NCI-H510A treated with DMSO at 0.1 percent for 48 hours (cell line): ENCODE measurements at places on chromosomes 2 and 18.

- no peak for DNase-seq
Observed at GRCh38 chr18:71902482-71902881, 641.7 kb downstream of the CBLN2 start.

- no peak for DNase-seq
Observed at GRCh38 chr2:130871843-130872740, 35.4 kb downstream of the ARHGEF4 start.

DNA sequence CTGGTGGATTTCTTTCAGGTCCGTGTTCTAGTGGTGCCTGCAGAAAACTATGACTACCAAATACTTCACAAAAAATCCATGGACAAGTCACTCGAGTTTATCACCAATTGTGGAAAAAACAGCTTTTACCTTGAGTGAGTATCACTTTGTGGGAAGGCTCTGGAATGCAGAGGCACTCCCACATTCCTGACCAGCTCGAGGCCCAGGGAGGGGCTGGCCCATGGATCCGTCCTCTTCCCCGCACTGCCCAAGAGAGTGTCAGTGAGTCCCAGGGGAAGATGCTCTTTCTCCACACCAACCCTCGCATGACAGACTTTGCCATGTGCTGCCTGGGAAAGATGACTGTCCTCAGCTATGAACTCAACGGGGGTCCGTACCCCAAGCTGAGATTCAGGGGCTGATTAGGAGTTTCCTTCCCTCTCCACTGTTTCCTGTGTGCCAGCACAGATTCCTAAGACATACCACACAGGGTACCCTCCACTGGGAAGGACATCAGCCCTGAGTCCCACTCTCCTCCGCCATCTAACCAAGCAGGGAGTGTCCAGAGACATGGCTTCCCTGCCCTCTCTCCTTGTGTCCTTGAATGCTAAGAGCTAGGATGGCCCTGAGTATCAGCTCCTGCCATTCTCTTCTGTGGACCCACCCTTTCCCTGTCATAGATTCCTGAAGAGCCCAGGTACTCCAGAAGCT, 155.9 kb downstream of the LAMA3 start:
- no peak for DNase-seq

GRCh38 chr2:54479424-54479823, 23.3 kb downstream of the SPTBN1 start:
- no peak for DNase-seq

GRCh38 chr2:129902731-129903585, 76.5 kb upstream of the RAB6C start:
- no peak for DNase-seq

GRCh38 chr2:39587641-39588040, 78.1 kb upstream of the TMEM178A start:
- DNase-seq = no peak

DNA sequence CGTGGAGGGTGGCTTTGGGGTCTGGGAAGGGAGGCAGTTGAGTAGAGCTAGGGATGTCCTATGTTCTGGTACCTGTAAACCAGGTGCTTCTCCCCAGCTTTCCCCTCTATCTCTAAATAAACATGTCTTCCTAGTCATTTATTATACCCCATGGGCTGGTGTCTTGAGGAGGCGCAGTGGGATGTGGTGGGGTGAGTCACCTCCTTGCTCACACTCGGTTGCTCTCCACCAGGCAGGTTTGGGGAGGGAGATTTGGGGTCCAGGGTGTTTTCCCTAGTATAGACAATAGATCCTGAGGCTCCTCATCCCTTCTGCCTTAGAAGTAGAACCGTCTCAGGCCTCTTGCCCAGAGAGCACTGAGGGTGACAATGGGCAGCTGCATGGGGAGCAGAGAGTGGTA, 5.1 kb downstream of the PSD4 start:
- no peak for DNase-seq

DNA sequence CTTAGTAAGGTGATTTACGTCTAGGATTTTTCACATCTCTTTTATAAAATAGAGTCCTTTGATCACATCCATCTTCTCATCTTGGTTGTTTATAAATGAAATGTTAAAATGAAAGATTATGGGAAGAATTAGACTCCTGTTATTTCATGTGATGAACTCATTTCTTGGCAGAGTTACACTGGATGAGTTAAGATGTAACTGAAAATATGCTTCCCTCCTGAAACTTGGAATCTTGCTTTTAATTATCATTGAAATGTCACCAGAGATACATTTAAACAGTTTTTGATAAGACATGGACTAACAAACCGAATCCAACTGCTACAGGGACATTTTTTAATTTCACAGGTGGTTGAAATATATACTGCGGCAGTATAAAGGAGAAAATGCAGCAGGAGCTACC, 274.0 kb downstream of the DLGAP1 start:
- no peak for DNase-seq

DNA sequence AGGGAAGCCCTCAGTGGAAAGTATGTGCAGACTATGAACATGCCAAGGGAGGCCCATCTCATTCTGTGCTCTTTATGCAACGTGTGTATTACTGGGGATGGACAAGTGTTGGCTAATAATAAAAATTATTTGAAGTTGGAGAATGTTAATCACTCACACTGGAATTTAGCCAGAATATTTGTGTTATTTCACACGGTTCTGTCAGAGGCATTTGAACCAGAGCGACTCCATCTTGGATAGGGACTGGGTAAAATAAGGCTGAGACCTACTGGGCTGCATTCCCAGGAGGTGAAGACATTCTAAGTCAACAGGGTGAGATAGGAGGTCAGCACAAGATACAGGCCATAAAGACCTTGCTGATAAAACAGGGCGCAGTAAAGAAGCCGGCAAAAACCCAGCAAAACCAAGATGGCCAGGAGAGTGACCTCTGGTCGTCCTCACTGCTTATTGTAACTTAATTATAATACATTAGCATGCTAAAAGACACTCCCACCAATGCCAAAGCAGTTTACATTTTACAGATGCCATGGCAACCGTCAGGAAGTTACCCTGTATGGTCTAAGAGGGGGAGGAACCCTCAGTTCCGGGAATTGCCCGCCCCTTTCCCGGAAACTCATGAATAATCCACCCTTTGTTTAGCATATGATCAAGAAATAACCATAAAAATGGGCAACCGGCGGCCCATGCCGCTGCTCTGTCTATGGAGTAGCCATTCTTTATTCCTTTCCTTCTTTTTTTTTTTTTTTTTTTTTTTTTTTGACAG, 2.6 kb upstream of the FZD5 start:
- no peak for DNase-seq

DNA sequence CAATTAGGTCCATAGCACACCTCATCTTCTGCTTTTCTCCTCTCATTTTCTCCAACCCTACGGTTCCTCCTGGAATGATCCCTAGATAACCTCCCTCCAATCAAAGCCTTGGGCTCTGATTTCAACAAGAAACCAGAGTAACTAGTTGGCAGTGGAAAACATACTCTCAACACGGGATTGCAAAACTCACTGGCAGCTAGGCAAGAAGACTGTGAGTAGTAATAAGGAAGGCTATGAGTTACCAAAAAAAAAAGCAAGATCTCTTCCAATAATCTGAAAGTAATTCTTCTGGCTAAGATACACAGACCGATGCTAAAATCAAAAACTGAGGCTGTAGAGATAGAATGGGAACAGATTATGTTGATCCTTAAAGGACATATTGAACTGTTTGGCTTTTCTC, 28.4 kb upstream of the CCDC102B start:
- DNase-seq = no peak

DNA sequence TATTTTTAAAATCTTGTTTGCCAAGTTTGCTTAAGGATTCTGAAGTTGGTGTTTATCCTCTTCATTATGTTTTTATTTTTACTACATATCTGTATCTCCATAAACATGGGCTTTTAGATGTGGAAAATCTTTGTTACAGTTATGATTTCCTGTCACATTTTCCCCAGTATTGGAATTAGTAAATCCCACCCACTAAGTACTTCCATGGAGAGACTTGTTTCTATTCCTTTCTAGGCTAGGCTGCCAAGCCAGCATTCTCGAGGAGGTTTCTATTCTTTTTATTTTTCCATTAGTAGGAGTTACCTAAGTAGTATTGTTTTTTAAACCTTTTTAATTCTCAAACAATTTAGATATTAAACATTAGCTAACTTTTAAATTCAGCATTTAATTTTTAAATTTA, 22.1 kb downstream of the PKP4 start:
- no peak for DNase-seq

DNA sequence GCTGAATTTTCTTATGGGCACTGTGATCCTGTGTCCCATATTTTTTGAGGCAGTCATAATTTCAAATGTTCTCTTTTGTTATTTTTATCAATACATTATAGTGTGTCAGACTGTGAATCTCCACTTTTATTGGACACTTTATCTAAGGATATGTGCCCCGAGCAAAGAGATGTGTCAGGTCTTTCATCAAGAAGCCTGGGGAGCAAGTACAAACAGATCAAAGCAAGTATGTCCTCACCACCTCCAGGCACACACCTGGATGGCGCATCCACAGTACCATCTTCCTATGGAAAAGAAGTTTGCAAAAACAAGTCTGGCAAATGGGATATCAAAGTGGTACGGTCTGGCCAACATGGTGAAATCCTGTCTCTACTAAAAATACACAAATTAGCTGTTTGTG, 81.0 kb upstream of the ZNF236 start:
- no peak for DNase-seq

DNA sequence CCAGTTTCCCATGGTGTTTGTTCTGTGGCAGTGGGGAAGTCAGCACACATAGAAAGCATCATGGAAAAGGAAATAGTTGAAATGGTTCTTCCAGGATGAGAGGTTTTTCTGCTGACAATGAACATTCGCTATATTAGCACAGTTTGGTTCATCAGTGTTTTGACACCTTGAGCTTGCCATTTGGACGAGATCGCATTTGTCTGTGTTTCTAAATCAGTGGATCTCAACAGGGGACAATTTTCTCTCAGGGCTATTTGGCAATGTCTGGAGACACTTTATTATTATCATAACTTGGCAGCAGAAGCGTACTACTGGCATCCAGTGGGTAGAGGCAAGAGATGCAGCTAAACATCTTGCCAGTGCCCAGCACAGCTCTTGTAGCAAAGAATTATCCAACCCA, 74.6 kb downstream of the CD8B2 start:
- no peak for DNase-seq

DNA sequence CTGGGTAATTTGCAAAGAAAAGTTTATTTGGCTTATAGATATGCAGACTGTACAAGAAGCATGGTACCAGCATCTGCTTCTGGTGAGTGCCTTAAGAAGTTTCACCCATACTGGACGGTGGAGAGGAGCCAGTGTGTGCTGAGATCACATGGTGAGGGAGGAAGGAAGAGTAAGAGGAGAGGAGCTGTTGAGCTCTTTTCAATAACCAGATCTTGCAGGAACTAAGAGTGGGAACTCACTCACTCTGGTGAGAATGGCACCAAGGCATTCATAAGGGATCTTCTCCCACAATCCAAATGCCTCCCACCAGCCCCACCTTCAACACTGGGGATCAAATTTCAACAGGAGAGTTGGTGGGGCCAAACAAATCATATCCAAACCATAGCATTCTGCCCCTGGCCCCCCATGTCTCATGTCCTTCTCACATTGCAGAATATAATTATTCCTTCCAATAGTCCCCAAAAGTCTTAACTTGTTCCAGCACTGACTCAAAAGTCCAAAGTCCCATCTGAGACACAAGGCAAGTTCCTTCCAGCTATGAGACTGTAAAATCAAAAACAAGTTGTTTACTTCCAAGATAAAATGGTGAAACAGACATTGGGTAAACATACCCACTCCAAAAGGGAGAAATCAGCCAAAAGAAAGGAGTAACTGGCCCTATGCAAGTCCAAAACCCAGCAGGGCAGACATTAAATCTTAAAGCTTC, 11.7 kb upstream of the TMEM37 start:
- no peak for DNase-seq

GRCh38 chr2:11483806-11484617, 18.1 kb upstream of the E2F6 start:
- peak; percentile 25 for DNase-seq

- DNase-seq = no peak
Observed at GRCh38 chr2:23385748-23386338, 864 bp downstream of the KLHL29 start.

- no peak for DNase-seq
Observed at GRCh38 chr18:12034241-12035100, 53.2 kb downstream of the IMPA2 start.

DNA sequence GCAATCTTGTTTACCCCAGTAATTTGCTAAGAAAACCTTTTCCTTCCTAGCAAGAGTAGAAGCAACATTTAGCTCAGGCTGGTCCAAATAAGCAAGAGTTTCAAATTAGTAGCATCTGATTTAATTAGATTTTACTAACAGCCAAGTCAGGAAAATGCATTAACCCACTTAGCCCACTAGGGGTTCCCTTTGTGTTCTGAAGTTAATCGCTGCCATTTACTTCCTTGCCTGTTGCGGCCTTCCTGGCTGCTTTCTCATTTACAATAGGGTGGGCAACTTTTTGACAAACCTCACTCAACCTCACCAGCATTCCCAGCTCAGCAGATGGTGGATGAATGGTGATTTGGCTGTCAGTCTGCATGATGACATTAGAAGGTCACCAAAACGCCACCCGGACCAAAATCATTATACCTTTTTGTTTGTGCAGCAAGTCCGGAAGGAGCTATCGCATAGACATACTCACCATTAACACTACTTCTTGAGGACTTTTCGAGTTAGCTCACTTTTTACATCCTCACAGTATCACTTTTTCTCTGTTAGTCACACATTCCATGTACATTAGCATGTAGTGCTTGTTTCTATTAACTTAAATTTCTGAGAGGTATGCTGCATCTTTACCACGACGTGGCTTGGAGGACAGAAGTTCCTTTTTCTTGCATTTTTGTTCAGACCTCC, 101.5 kb upstream of the SETBP1 start:
- no peak for DNase-seq

DNA sequence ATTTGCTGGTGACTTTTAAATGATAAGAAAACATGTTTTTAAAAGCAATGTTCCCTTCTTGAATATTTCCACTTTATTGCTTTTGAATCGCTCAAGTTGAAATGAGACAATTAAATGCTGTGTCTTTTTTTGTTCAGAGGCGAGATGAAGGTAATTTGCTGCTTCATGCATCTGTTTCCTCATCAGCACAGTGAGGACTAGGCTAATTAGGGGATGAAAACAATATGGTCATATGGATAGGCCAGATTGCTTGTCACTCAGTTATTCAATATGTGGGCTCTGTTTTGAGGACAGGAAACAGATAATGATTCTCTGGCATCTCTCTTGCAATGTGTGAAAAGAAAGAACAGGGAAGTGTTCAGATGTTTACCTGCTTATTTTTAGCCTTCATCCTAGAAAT, 61.0 kb downstream of the ERBB4 start:
- no peak for DNase-seq

DNA sequence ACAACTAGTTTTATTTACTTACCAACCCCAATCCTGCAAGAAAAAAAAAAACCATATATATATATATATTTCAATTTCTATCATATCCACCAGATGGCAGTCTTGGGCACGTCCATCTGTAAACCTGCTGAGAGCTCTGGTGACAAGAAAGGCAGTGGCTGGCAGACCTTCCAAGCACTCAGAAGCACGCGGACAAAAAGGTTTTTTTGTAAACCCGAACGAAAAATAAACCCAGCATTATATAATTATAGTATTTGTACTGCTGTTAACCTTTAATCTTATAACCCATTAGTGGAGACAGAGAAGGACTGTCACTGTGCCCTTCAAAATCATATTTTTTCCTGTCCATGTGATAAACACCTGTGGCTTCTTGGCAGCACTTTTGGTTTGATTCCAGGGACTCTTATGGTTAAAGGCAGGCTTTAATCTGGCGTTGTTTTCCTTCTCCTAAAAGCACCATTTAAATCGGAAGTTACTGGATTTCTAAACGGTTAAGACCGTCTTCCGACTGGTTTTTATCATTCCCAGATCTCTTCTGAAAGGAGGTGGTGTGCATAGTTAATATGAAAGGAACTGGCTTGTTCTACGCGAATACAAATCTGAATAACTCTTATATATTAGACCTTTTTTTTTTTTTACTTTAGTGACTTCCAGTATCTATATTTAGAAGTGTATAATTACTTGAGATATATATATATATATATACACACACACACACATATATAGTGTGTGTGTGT, 31.0 kb upstream of the SLC3A1 start:
- DNase-seq = peak; percentile 68
